SJSA1 (cell line): ENCODE measurements at places on chromosomes 6 and 20. TPM values are rescaled to one million over a fixed set of nuclear protein-coding genes. Genes with fewer than 3 reads are reported as not detected.

SAMD10 gene
- 0.41 and 0.47 TPM in 2 replicates for total RNA-seq

MYL9 gene
- 213 and 260 TPM in 2 replicates for total RNA-seq

LMBRD1 gene
- 9.3 and 16.4 TPM in 2 replicates for total RNA-seq

SLC35B3 gene
- total RNA-seq, result 7.7 and 15.8 TPM in 2 replicates

DLK2 gene
- total RNA-seq, result 0.16 TPM in 1 of 2 replicates, not detected in the other

SEC63 gene
- 16.7 and 21.2 TPM in 2 replicates for total RNA-seq
